CD4-positive, CD25-positive, alpha-beta regulatory T cell (primary cell): ENCODE measurements at places on chromosomes 1 and 21. TPM values are rescaled to one million over a fixed set of nuclear protein-coding genes. Genes with fewer than 3 reads are reported as not detected.

DNA sequence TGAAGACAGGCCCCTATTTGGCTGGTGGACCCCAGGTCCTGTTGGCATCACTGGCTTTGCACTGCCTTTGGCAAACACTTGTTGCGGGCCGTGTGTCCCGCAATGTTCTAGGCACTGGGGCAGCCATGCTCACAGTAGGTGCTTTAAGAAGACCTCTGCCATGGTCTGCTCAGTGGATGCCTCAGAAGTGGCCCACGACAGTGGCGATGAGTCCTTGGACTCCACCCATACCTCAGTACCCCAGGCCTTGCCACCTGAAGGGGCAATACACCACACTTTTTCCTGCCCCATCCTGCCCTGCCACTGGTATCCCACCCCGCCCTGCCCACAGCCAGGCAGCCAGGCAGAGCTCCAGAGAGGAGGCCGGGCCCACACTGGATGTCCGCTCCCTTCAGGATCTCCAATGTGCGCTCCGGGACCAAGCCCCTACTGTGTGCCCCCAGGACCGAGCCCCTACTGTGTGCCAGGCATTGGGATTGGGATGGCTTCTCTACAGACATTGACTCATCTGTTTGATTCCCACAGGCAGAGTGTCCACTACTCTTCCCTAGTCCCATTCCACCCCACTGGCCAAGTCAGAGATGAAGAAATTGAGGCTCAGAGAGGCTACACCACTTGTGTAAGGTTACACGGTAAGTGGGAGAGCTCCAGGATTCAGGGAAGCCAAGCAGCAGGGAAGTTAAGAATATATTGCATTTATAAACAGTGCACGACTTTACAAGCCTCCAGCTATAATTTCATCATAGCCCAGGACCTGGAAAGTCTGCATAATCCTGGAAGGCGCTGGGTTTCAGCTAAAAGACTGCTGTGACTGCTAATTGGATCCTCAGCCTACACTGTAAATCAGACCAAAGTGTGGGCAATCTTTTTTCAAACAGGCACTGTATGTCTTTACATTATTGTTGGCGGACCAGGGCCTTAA is 101.6 kb downstream of the DMRTB1 start:
- DNase-seq = no peak
- no peaks in the 10 kb centered on the region for H3K36me3 ChIP-seq
- no peaks in the 10 kb centered on the region for H3K4me1 ChIP-seq
- no peak overlapping the region for H3K4me3 ChIP-seq

DNA sequence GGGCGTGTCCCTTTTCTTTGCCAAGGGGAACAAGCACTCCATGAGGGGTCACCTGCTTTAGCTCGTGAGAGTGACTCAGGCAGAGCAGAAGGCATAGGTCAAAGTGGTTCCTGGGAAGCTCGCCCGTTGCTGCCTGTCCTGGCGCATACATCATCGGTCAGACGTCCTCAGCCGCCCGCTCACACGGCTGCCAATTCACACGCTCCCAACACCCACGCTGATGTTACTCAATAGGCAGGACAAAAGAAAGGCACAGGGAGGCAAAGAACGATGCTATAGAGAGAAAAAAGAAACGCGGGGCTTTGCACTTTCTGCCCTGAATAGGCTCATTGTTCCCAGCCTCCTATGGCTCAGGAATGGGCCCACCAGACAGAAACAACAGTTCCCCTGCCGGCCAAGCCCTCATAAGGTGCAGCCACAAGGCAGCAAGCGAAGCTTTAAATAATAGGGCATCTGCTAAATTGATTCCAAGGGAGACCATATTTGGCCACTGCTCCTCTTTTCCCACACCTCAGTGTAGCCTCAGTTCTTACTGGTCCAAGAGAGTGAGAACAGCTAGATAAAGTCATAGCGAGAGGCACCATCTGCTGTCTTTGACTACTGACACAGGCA is 38.7 kb downstream of the VTCN1 start:
- DNase-seq = no peak
- no peaks in the 10 kb centered on the region for H3K4me1 ChIP-seq
- no peak overlapping the region for H3K27ac ChIP-seq
- H3K36me3 ChIP-seq = no peaks in the 10 kb centered on the region
- H3K27me3 ChIP-seq = no peaks in the 10 kb centered on the region

- no peak overlapping the region for H3K4me3 ChIP-seq
- no peaks in the 10 kb centered on the region for H3K27me3 ChIP-seq
- DNase-seq = no peak
- no peaks in the 10 kb centered on the region for H3K36me3 ChIP-seq
Measured at GRCh38 chr1:49364676-49365075, 588.0 kb upstream of the BEND5 start.

PODN gene
- not detected for total RNA-seq
